Inflammatory macrophage (primary cell): ENCODE measurements at places on chromosomes 13 and 19.

- no peak for DNase-seq
Observed at GRCh38 chr13:112947796-112948195, 21.2 kb upstream of the MCF2L start.

- no peak for DNase-seq
Observed at GRCh38 chr13:111184458-111185401, 69.6 kb downstream of the ARHGEF7 start.

DNA sequence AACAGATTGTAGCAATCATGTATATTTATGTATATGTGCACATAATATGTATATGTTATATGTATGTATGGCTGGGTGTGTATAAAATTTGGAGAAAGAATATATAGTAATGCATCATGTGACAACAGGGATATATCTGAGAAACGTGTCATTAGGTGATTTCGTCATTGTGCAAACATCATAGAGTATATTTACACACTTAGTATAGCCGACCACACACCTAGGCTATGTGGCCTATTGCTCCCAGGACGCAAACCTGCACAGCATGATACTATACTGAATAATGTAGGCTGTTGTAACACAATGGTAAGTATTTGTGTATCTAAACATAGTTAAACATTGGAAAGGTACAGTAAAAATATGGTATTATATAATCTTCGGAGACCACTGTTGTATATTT, 43.8 kb downstream of the ESD start:
- DNase-seq: no peak

- DNase-seq: no peak
Observed at GRCh38 chr19:34370983-34371382, 6.0 kb downstream of the GPI start.

GRCh38 chr13:52751196-52751595, 11.6 kb upstream of the CNMD start:
- no peak for DNase-seq

GRCh38 chr13:25939961-25940687, 111.7 kb downstream of the SHISA2 start:
- no peak for DNase-seq

DNA sequence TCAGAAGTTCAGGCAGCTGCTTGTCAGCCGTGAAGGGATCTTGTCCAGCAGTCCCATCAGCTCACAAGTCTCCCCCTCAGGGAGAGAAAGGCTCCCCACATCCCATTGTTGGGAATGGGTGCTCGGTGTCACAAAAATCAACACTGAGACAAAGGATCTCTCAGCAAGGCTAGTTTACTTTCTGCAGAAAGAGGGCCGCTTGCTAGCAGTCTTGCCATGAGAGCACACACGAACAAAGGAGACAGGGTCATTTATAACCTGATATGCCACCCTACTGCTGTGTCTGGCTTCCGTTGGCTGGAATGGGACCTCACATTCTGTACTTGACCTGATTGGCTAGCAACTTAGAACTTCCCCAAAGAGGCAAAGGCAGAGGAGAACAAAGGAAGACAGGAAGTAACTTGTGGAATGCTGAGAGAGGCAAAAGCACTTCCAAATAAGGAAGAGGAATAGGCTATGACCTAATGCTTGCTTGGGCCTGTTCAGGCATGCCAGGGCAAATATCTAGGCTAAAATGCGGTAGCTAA, 8.7 kb upstream of the IGFL3 start:
- peak; percentile 69 for DNase-seq

DNA sequence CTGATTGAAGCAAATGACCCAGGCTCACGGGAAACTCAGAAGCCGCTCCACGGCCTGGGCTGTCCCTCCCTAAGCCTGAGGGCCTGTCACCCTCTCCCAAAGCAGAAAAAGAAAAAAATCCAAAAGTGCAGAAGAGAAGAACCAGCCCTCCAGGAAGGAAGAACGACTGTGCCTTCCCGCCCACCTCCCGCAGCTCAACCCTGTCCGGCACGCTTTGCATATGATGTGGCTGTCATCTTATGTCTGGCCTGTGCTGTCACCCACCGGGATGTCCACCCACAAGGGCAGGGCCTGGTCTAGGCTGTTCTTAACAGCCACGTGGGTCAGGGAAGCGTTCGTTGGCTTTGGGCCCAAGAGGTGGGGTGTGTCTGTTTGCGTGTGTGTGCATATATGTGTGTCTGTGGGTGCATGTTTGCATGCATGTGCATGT, 13.7 kb downstream of the ZBTB7A start:
- peak; percentile 97 for DNase-seq

DNA sequence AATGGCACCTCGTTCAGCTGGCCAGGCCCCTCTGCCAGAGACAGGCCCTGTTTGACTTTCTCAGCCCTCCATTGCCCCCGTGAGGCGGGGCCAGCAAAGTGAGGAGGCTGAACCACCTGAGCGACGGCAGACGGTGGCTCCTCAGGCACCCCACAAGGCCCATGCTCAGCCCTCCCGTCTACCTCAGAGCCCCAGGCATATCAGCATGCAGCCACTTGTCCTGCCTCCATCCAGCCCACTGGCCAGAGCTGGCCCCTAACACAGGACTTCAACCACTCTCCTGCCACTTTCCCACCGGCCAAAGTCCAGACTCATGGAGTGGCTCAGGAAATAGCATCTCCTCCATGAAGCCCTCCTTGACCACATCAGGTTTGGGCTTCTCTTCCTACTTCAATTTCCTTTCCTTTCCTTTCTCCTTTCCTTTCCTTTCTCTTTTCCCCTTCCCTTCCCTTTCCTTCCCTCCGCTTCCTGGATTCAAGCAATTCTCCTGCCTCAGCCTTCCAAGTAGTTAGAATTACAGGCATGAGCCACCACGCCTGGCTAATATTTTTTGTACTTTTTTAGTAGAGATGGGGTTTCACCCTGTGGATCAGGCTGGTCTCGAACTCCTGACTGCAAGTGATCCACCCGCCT, 9.3 kb downstream of the SLC7A10 start:
- DNase-seq: no peak

DNA sequence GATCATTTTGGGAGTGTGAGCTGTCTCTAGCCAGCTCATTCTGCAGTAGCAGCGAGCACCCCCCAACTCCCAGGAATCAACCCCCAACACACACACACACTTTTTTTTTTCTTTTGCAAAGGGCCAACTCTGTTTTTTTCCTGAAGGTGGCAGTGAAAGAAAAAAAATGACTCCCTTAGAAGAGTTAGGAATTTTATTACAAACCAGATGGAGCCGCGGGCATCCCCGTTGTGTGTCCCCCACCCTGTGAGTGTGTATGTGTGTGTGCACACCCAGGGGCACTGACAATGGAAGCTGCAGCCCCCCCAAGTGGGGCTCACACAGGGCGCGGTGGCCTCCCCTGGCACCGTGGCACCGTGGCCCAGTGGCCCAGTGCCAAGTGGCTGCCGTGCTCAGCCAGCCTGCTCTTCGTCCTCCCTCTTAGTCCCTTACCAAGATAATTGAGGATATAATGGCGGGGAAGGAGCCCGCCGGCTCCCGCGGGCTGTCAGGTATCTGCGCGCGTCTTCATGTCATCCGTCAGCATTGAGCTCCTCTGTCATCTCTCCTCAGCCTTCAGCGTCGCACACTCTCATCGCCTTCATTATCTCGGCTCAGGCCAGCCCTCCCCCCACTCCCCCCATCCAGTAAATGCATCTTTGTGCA, 314.1 kb downstream of the ZNF536 start:
- DNase-seq: no peak

DNA sequence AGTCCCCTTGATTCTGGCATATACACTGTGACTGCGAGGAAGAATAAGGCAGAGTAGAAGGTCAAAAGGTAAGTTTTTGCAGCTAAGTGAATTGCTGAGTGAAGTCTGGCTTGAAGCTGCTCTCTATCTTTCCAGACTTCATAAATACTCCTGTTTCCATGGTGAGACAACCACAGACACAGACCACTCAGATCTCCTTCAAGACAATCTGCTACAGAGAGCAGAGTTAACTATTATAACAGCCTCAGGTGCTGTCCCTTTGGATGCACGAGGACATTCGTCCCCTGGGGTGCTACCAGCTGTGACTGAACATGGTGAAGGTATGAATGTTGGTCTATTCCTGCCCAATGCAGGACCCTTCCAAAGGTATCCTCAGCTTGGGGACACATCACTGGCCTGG, 104.0 kb downstream of the MYCBP2 start:
- no peak for DNase-seq

DNA sequence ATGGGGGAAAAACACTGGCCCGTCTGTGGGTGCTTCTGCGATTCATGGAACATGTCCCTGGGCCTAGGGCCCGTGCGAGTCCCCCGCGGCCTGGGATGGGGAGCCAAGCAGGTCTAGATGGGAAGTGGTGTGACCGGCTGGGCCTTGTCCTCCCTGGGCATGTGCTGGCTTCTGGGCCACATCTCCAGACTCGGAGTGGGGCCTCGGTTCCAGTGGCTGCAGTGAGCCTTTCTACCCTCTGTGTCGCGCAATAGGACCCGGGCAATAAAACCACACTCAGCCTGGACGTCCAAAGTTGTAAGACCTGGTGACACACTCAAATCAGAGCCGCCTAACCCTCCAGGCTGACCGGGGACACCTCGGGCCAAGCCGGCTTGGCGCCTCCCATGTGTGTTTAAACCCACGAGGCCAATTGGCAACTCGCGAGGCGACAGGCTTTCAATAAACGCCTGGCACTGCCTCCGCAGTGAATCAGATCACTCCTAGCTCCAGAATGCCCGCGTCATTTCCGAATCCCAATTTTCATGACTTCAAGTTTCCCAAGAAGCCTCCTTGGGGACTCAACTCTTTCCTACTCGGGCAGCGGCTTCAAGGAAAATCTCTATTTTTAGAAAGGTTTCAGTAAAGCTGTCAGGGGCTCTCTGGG, 57.3 kb downstream of the KLF2 start:
- no peak for DNase-seq

GRCh38 chr19:8705742-8706141, 7.1 kb upstream of the ACTL9 start:
- no peak for DNase-seq

GRCh38 chr19:29497686-29498436, 27.9 kb upstream of the VSTM2B start:
- DNase-seq: no peak

DNA sequence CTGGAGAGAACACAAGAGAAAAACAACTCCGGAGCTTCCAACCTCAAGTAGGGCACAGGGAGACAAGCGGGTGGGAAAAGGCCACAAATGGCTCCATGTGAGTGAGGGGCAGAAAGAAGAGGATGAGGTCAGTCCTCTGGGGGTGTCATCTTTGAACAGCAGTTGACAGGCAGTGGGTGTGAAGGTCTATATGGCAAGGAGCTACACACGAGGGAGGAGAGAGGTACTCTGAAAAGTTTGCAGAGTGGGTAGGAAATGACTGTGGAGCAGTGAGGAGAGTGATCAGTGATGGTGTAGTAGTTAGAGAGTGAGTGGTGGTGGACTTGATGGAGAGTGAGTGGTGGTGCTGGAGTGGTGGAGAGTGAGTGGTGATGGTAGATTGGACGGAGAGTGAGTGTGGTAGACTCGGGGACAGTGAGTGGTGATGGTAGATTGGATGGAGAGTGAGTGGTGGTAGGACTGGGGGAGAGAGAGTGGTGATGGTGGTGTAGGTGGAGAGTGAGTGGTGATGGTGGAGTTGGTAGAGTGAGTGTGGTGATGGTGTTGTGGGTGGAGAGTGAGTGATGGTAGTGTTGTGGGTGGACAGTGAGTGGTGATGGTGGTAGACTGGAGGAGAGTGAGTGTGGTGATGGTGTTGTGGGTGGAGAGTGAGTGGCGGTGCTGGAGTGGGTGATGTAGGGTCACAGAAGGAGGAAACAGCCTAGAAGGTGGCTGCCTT, 4.0 kb downstream of the TFDP1 start:
- DNase-seq: no peak

GRCh38 chr19:38434549-38435051, 1.1 kb downstream of the RYR1 start:
- DNase-seq: no peak

- peak; percentile 65 for DNase-seq
Observed at GRCh38 chr19:33267706-33268105, 34.6 kb downstream of the CEBPA start.

- DNase-seq: no peak
Observed at GRCh38 chr13:62846302-62846701, 1430.7 kb upstream of the PCDH20 start.

GRCh38 chr19:46958532-46958931, 61.1 kb upstream of the NPAS1 start:
- DNase-seq: peak; percentile 66

- DNase-seq: no peak
Observed at GRCh38 chr13:85590231-85590931, 208.8 kb downstream of the SLITRK6 start.

- no peak for DNase-seq
Observed at GRCh38 chr13:83733293-83733692, 149.0 kb downstream of the SLITRK1 start.

DNA sequence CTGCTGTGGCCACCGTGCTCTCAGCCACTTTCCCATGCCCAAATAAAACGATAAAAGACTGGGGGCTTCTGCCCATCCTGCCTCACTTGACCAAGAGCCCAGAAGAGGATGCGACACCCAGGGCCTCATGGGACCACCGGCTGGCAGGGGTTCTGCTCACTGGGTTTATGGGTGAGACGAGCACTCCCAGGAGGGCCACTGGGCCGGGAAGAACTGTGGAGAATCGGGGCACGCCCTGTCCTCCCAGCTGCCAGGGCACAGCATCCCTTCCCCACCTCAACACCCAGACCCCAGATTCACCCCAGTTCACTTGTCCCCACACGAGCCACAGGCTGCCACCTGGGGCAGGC, 4.7 kb upstream of the F10 start:
- no peak for DNase-seq

- DNase-seq: no peak
Observed at GRCh38 chr13:27970382-27971235, 1.5 kb upstream of the CDX2 start.

DNA sequence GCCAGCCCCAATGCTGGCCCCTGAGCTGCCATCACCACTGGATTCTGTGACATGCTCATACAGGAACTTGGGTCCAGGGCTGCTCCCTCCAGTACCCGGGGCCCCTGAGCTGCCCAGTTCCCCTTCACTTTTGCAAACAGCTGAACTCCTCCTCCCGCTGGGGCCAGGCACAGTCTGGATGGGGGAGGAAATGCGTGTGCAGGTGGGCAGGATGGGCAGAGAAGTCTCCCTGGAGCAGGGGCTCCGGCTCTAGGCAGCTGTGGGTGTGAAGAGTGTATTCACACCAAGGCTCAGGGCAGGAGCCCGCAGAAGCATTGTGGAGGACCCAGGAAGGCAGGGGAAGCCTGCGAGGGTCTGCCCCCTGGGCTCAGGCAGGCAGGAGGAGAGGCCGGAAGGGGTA, 12.4 kb downstream of the POP4 start:
- DNase-seq: no peak

GRCh38 chr13:25153736-25154135, 18.4 kb downstream of the AMER2 start:
- no peak for DNase-seq

- no peak for DNase-seq
Observed at GRCh38 chr19:34215006-34215665, 39.2 kb upstream of the GARRE1 start.

DNA sequence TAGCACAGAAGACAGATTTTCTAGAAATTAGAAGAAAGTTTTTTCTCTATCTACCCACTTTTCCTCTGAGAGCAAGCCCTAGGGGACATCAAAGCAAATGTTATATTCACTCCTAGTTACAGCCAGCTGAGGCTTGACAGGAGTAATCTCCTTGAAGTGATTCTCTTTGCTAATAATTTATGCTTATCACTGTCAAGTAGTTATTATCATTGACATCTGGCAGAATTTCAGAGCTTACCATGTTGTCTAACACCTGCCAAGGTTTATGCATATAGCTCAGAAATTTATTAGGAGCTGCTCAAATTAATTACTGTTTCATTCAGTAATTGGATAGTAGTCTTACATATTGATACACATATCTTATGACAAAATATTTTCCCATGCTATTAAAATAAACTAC, 465.9 kb upstream of the ATXN8OS start:
- no peak for DNase-seq

- peak; percentile 42 for DNase-seq
Observed at GRCh38 chr13:80224468-80224867, 116.5 kb downstream of the SPRY2 start.

- DNase-seq: no peak
Observed at GRCh38 chr13:114024603-114025404, 50.9 kb upstream of the C13orf46 start.
